Left lung (tissue), 14 donors: ENCODE measurements at places on chromosomes 13 and 19. TPM values are rescaled to one million over a fixed set of nuclear protein-coding genes. Genes with fewer than 3 reads are reported as not detected.

Gene ZNF333
- total RNA-seq = 16.4 TPM

- no peaks in the 10 kb centered on the region for H3K27me3 ChIP-seq
- H3K36me3 ChIP-seq = peaks cover 20% of the 10 kb centered on the region
- peak overlapping the region; percentile 94 for H3K27ac ChIP-seq
- H3K4me1 ChIP-seq = peaks cover 84% of the 10 kb centered on the region
- peak; percentile 87 for DNase-seq
Measured at GRCh38 chr19:3404324-3405260, 38.2 kb downstream of the NFIC start.

Gene SLITRK5
- total RNA-seq = 0.09 TPM

DNA sequence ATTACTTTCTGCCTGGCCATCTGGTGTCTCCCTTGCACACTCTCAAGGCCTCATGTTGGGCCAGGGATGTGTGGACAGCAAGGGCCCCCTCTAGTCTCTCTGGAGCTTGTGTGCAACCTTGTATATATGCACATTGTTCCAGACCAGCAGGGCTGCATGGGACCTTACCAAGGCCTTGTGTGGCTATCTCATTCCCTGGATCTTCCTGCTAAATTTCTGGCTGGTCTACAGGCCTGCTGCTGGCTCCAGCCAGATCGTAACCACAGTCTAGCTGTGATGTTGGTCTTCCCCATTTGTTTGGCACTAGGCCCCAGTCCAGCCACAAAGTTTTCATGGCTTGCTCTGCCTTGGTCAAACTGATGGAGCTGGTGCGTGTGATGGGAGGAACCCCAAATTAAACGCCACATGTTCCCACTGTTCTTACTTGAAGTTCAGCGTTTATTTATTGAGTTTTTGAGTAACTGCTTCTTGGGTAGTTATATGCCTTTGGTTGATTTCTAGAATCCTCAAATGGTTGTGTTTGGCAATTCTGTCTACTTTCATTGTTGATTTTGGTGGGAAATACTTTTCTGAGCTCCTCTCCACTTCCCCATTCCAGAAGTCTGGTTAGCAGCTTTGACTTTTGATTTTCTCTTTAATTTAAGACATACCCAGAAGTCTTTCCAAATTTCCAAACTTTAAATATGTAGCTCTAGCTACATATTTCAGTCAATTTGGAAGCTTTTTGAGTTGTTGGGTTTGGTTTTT lies 56.4 kb downstream of the SIPA1L3 start:
- no peaks in the 10 kb centered on the region for H3K27me3 ChIP-seq
- peak; percentile 41 for DNase-seq
- H3K4me3 ChIP-seq = no peak overlapping the region

Gene ZIC2
- not detected for total RNA-seq

Gene YJEFN3
- 2.7 TPM for total RNA-seq

Gene ERCC2
- total RNA-seq = 21.2 TPM

DNA sequence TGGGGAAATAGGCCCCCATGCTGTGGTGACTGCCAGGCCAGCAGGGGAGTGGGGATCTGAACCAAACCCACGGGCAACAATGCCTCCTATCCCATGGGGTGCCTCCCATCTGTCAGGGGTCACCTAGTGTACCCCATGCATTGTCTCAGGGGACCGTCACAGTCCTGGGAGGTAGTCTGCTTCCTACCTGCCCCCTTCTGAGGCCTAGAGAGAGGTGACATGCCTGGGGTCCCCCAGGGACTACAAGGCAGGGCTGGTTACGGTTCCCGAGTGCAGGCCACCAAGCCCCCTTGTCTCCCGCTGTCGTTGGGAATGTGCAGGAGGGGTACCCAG lies 11.1 kb downstream of the NDUFB7 start:
- peaks cover 15% of the 10 kb centered on the region for H3K4me1 ChIP-seq
- H3K36me3 ChIP-seq = peaks cover 21% of the 10 kb centered on the region
- no peak overlapping the region for H3K27ac ChIP-seq

Gene SPINT2
- 317 TPM for total RNA-seq

- peaks cover 8% of the 10 kb centered on the region for H3K4me1 ChIP-seq
- H3K27ac ChIP-seq = no peak overlapping the region
- H3K36me3 ChIP-seq = no peaks in the 10 kb centered on the region
Measured at GRCh38 chr13:110044551-110045111, 258.2 kb upstream of the IRS2 start.

Gene PDX1
- total RNA-seq = not detected

- peaks cover 4% of the 10 kb centered on the region for H3K36me3 ChIP-seq
- peak; percentile 45 for DNase-seq
- H3K27ac ChIP-seq = peak overlapping the region; percentile 96
- peaks cover 56% of the 10 kb centered on the region for H3K4me1 ChIP-seq
Measured at GRCh38 chr19:41860419-41861115, 512 bp downstream of the RPS19 start.

DNA sequence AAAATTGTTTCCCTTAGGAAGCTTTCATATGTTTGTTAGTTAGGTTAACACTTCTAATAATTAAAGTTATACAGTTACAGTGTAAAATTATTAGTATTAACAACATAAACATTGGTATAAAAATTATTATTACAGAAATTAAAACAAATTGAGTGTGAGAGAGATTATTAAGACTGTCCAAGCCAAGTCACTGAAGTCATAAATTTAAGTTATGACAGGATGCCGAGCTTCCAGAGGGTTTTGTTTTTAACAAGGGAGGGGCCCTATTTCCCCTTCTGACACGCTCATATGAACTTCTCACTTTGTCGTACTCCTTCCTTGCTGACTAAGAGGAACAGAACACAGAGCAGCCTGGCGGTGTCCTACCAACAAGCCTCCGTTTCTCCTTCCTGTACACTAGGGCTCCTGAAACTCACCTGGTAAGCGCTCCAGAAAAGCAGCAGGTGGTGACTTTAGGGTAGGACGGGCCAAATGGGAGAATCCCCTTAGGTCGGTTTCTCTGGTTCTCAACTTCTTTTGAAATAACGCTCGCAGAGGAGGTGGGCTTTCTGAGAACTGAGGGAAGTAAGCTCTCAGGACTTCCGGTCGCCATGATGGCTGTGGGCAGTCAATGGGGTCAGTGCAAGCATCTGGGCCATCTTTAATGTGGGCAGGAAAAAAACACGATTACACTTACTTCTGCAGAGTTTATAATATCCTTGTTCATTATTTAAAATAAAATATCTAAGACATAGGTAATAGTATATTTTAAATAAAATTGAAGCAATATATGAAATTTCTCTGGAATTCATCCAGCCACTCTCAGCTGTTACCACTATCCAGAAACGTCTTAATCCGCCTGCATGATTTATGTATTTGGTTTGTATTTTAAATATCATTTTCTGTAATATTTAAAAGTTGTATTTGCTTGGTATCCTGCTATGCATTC lies at the start of gene CARD8:
Gene CARD8, minus strand, starts transcription at position 537 of the 928 bp plus-strand sequence. CDS start 14,892 bp downstream, outside the sequence.
- peak within 1 kb of the TSS; percentile 53 for H3K4me3 ChIP-seq
- H3K27me3 ChIP-seq = no peaks in the 10 kb centered on the region
- H3K27ac ChIP-seq = peak within 1 kb of the TSS; percentile 98
- H3K36me3 ChIP-seq = no peaks in the 10 kb centered on the region
- DNase-seq = peak; percentile 90

DNA sequence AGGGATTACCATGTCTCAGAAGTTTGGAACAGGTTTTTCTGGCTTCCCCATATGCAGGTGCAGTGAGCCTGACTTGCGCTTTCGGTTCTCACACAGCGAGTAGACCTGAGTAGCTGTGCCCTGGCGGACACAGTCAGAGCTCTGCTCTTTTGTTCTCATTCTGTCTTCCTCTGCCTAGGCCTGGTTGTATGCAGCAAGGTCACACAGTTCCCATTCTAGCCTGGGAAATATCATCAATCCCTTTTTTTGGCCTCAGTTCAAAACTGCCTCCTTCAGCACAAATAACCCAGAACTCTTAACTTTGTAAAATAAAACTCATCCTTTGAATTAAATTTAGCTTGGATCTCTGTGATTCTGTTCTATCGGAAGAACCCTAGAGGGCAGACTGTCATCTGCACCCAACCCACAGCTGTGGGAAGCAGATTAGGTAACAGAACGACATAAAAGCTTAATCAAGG lies 10.2 kb downstream of the OXGR1 start:
- no peaks in the 10 kb centered on the region for H3K36me3 ChIP-seq
- peak overlapping the region; percentile 14 for H3K27ac ChIP-seq
- peaks cover 21% of the 10 kb centered on the region for H3K4me1 ChIP-seq
- H3K4me3 ChIP-seq = no peak overlapping the region

DNA sequence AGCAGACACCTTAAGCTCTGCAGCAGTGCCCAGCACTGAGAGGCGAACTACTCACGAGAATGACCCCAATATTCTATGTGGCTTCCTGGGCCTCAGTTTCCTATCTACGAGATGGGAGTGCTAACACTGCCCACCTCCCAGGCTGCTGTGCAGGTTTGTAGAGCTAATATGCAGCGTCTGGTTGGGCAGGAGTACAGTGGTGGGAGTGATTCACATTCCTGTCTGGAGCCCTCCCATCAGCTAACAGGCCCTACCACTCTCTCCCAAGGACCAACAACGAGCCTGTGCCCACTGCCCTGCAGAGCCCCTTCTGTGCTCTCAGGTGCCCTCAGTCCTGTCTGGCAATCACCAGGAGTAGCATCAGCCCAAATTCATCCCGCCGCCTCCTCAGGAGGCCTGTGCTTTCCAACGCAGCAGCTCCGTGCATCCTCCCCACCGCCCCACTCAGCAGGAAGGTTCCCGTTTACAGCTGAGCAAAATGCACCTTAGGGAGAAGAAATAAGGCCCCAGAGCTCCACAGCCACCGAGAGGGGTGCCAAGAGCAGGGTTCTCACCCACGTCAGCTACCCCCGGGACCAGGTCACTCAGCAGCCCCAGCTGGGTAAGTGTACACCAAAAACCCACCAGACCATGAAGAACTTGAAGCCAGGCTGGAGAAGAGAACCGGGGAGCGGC lies 6.6 kb downstream of the AKT2 start:
- no peaks in the 10 kb centered on the region for H3K36me3 ChIP-seq
- DNase-seq = no peak
- no peak overlapping the region for H3K27ac ChIP-seq
- H3K4me3 ChIP-seq = no peak overlapping the region
- H3K4me1 ChIP-seq = peaks cover 24% of the 10 kb centered on the region
